AG09309 (cell line): ENCODE measurements at places on chromosomes 5 and 9.

GRCh38 chr9:86040861-86041155, 58.5 kb downstream of the GOLM1 start:
- no peak for DNase-seq

DNA sequence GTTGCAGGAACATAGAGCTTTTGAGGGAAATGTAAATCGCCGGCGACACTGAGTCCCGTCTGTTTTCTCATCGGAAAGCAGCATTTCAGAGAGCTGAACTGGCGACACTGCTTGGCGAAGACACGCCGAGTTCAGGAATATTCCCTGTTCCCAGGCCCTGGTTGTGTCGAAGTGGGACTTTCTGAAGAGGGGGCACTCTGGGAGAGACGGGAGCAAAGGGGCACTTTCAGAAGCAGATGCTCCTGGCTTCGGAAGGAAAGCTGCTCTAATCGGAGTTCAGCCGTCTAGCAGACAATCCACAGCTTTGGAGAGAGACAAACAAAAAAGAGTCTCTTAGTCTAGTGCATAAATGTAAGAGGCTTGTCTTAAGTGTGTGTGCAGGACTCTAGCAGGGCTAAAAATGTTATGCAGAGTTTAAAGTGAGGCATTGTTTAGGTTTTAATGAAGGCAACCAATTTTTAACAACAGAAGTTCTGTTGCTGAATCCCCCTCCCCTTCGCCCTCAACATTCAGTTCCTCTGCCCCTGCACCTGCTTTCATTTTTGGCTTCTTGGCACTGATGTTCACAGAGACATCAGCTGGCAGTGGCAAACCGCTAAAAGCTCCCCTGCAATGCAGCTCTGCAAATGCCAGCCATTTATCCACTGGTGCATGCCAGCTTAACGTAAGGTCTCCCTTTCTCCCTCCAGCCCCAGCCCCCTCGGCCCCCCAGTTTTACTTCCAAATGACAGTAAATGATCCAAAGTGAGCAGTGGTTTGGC, 289.5 kb upstream of the MPDZ start:
- DNase-seq: no peak

DNA sequence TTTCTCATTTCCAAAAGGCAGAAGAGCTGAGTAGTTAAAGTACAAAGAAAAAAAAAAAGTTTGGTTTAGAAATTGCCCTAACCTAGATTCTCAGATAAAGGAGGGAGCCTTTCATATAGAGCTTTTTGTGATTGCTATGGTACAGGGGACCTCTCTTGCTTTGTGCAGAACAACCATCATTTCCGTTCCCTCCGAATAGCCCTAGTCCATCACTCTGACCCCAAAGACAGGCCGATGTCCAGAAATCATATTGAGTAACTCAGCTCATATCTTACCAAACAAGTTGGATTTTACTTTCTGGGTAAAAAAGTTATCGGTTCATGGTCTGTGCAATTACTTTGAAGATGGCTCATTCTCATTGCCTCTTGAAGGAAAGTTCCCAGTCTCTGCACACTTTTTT, 36.7 kb upstream of the COL15A1 start:
- no peak for DNase-seq

DNA sequence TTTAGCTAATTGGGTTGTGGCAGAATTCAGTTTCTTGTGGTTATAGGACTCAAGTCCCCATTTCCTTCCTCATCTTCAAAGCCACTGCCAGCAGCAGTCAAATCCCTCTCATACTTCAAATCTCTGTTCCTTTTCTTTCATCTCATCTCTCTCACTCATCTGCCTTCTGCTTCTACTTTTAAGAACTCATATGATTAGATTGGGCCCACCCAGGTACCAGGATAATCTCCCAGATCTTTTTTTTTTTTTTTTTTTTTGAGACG, 8.0 kb upstream of the REEP5 start:
- no peak for DNase-seq

DNA sequence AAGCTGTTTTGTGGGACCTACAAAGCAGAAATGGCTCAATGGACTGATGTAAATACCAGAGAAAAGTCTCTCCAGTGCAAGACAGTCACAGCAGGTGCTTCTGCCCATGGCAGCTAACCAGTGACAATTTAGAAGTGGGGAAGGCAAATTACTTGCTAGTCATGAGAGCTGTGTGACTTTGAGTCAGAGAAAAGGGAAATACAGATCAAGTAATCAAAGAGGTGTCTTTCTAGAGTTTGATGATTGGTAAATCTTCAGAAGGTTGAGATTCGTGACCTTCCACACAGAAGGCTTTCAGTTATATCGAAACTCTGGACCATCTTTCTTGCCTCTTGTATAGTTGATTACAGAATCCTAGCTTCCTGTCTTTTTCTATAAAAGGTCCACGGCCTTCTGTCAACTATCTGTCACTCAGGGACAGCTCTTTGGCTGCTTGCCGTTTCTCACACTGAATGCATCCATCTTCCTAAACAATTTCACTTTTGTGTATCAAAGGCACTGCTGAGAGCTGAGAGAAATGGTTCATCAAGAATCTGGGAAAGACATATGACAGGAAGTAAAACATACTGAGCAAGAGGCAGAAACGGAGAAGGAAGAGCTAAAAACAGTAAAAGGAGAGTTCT, 993.9 kb upstream of the ACO1 start:
- DNase-seq: no peak

- no peak for DNase-seq
Measured at GRCh38 chr5:58786035-58786434, 203.2 kb downstream of the RAB3C start.

DNA sequence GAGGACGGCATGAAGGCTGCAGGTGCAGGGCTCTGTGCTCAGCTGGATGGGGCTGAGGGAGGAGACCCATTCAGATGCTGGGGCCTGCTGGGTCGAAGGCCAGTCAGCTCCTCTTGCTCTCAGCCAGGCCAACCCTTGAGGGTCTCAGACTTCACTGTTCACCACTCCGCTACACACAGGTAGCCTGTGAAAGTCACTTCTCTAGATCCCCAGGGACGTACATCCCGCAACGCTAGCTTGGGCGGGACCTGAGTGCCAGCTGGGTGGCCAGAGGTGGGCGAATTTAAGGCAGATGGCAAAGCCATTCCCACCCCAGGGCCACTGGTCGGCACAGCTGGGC, 42.2 kb upstream of the FCN1 start:
- no peak for DNase-seq

DNA sequence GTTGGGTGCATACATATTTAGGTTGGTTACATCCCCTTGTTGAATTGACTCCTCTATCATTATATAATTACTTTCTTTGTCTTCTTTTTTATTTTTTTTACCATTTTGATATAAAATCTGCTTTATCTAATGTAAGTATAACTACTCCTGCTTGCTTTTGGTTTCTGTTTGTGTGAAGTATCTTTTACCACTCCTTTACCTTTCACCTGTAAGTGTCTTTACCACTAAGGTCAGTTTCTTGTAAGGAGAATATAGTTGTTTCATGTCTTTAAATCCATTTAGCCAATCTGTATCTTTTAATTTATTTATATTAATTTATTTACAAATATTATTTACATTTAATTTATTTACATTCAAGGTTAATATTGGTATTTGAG, 33.0 kb downstream of the INSL4 start:
- DNase-seq: no peak

GRCh38 chr5:162683284-162683683, 615.7 kb downstream of the GABRG2 start:
- no peak for DNase-seq

- no peak for DNase-seq
Measured at GRCh38 chr5:31954091-31954490, 220.0 kb downstream of the GOLPH3 start.

DNA sequence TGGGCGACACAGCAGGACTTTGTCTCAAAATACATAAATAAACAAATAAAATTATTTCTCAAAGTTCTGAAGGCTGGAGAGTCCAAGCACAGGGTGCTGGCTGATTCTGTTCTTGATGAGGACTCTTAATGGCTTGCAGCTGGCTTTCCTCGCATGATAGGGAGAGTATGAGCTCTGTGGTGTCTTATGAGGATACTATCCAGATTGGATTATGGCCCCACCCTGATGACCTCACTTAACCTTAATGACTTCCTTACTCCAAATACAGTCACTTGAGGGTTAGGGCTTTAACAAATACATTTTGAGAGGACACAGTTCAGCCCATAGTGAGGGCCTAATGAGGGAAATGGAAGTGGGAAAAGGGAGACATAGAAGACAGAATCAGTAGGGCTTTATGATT, 87.7 kb downstream of the FOCAD start:
- DNase-seq: no peak

GRCh38 chr5:1295650-1296037, 776 bp upstream of the TERT start:
- no peak for DNase-seq

GRCh38 chr9:90946982-90947381, 145.4 kb downstream of the SYK start:
- DNase-seq: no peak
